MV-4-11 (cell line): ENCODE measurements at places on chromosomes 5 and 9.
A peak's percentile ranks its signal among the peaks of the same experiment; 100 is the strongest.

DNA sequence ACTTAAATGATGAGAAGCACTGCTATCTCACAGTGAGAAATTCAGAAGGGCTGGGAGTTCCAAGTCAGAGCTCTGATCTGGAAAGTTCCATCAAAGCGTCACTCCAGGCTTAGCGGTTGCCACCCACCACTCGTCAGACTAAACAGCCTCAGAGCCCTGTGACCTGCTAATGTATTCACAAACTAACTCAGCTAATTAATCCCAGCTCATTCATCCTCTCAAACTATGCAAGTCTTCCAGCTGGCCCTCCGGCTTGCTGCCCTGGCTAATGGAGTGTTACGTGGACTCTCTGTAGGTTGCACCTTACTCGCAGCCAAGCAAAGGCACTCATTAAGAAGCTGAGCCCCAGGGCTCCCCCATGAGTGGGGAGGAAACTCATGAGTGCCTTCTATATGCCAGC is 82.2 kb upstream of the GABRP start:
- no peak for DNase-seq

DNA sequence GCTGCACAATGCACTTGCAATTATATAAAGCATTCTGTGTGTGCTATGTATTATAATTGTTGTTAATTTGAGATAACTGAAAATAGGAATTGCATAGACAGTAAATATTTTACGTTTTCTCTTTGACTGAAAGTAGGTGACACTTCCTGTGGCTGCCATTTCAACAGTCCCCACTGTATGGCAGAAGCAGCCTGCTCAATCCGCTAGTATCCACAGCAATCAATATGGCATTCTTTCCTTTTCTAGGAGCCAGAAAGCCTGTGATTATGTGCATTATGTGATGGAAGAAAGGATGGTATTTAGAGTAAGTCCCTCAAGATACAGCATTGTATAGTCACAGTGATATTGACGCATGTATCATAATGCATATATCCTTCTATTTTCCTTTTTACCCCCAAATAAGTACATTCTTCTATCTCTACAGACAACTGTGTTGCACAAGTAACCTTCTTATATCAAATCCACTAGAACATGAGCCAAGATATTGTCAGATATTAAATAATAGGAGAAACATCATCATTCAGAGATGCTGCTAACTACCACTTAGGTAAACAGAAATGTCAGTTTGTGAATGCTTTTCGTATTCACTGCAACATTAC is 59.7 kb downstream of the CARTPT start:
- peak; percentile 6 for DNase-seq

DNA sequence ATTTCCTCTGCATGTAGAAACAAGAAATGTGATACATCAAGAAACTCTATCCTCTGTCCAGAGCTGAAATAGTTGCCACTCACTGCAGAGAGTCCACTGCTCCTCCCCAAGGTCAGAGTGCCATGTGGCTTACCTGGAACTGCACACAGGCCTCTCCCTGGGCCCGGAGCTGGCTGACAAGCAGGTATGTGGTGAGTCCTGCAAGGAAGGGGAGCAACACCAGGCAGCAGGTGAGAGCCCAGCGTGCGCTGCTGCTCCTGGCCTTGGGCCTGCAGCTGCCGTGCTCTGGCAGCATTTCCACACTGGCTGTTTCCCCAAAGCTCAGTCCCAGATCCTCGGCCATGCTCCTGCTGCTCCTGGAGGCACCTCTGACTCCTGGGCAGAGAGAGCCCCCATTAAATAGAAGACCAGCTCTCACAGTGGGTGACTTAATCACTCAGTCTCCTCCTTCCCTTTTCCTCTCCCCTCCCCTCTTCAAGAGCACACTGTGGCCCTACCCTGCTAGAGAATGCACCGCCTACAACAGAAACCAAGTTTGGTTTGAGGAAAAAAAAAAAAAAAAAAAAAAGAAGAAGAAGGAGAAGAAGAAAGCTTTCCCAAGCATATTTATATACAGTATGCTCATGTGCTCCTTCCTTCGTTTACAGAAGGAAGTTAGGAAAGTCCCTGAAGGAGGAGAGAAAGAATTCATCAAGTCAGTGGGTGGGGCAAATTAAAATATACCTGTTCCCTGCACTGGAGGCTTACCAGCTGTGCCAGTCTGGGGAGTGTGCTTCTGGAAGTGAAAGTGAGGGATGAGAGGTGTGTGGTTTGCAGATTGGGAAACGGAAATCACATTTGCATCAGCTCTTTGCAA is at the start of gene TNFSF15:
TNFSF15 (minus strand) TSS at position 370 of the 856 bp plus-strand sequence; CDS start at position 343, 27 bp downstream.
- DNase-seq, result peak; percentile 75

DNA sequence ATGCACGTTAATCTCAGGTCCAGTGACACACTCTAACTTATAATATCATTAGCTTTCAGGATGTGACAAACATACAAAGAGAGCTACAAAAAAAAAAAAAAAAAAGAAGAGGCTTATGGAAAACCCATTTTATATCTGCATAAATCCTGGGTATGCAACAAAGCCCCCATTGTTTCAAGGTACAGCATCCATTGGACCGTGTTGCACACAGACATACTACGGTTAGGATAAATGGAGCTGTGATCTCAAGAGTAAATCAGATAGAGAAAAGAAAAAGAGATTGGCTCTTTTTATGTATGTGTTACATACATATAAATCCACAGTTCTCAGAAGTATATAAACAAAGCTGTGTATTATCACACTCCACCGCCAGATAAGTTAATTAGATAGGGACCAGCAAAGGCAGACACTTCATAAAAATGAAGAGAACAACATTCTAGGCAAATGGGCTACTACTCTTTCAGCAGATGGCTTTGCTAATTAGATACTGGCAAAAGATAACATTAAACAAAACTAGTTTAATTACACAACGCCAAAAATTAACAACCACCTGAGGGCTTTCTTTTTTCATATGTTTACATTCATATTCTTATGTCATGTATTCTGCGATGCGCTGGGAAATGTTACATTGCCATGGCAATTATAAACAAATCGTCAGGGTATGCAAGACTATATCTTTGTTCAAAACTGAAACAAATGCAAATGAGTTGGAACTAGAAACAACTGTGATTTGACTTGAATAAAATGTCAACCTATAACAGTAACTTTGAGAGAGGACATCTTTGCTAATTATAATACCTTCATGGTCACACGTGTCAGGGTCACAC is 304.2 kb downstream of the SEMA5A start:
- no peak for DNase-seq

DNA sequence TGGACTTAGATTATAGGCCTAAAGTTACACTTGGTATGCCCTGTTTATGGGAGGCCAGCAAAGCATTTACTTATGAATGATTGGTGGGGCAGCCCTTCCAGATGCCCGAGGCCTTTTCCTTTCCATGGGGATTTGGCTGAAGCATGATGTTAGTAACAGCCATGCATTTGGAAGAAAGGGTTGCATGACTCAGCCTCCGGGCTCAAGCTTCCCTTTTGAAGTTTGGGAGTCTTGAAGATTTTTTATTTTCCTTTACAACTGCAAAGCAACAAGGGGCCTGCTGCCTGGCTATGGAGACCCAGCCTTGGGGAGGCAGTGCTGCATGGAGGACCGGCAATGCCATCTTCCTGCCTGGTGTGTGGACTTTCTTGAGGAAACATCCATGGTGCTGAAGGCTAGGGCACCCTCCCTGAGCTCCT is 244.7 kb downstream of the ICE1 start:
- DNase-seq, result no peak

GRCh38 chr9:4666042-4666699 is at the start of gene SPATA6L:
Gene SPATA6L (minus strand): TSS chr9:4666480. CDS start chr9:4666250, 230 bp downstream.
- DNase-seq, result no peak

DNA sequence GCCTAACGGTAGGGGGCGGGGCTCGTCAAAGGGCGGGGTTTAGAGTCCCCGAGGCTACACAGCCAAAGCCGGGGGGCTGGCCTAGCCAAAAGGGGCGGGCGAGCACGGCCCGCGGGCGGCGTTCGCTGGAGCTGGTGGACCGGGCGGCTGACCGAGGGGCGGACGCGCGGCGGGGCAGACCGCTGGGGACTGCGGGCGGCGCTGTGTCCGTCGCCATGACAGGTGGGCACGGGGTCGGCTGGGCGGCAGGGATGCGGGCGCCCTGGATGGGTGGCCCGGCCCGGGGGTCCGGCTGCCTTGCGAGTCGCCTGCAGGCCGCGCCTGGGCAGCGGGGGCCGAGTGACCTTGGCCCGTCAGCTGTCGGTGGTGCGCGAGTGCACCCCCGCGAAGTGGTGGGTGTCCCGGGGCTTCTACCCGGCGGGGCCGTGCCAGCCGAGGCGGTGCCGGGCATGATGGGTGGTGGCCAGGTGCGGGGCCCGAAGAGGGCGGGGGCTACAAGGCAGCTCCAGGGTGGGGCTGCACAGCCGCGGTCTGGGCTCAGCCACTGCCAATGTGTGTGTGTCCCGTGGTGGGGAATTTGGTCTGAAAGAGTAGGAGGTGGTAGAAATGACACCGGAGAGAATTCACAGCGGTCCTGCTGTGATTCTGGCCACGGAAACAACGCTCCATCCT is at the start of gene CARD19:
CARD19 (plus strand) TSS at position 87 of the 672 bp plus-strand sequence; CDS start at position 216, 129 bp downstream.
- no peak for DNase-seq

- DNase-seq, result peak; percentile 29
Observed at GRCh38 chr5:143886651-143887638, 75.0 kb downstream of the HMHB1 start.

DNA sequence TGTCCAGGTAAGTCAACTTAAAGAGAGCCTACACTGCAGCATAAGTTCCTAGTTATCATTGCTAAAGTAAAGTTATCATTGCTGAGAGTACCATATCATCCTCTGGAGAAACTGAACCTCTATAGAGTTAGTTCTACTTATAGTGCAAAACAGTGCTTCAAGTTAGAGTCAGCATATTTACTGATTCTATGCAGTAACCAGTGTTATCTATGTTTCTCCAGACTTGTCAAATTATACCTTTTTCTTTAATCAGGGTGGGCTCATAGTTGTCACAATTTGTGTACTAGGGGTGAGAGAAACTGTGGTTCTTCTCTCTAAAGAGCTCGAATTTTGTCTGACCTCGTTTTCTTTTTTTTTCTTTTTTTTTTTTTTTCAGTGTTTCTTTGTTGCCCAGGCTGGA is 79.6 kb downstream of the ANXA2R start:
- DNase-seq, result no peak

DNA sequence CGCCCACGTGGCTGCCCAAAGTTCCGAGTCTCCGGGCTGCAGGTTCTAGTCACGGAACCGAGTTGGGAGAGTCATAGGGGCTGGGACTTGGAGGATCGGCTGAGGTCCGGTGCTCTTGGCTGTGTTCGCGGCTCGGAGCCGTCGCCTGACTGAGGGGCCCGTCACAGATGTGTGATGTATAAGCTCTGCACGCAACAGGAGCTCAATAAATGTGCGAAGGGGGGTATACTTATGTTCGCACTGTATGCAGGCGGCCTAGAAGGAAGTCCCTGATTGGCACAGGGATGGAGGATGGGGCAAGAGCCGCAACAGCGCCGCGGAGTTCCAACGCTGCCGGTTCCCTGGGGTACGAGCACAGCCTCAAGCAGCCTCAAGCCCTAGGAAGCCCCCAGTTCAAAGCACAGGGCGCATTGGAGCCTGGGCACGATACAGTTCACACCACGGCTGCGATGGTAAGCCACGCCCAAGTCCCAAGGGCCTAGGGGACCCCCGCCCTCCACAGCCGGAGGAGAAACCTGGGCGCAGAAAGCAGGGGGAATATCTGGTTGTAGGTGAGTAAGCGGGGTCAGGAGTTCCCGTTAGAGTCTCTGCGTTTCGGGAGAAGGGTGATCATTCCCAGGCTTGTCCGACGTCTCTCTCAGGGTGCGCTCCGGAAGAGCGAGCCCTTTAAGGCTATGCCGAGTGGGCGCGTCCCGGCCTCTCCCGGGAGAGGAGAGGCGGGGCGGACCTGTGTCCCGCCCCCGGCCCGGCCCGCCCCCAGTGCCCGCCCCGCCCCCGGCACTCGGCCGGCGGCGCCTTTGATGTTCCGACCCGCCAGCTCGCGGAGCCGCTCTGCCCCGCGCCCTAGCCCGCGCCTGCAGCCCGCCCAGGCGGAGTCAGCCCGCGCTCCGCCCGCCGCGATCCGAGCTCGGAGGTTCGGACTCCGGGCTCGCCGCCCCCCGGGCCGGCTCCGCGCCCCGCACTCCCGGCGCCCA is at the start of gene TCF7:
TCF7 (plus strand) TSS at position 780 of the 974 bp plus-strand sequence. CDS start 226 bp downstream, outside the sequence.
- peak; percentile 46 for DNase-seq

DNA sequence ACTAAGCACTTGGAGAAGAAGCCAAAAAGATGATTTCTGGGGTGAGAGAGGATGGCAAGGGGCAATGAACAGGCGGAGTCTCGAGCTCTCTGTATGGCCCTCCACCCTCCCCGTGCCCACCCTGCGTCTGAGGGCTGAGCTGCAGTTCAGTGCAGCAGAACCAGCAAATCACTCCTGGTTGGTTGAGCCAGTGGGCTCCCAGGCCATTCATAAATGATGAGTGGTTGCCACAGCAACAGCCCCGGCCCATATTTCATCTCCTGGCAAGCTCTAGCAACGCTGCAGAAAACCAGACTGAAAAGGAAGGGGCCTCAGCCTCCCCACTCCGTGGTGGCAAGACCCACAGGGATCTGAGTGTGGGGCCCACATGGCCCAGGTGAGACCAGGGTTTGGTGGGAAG is 93.8 kb upstream of the PPP1R26 start:
- DNase-seq, result no peak

DNA sequence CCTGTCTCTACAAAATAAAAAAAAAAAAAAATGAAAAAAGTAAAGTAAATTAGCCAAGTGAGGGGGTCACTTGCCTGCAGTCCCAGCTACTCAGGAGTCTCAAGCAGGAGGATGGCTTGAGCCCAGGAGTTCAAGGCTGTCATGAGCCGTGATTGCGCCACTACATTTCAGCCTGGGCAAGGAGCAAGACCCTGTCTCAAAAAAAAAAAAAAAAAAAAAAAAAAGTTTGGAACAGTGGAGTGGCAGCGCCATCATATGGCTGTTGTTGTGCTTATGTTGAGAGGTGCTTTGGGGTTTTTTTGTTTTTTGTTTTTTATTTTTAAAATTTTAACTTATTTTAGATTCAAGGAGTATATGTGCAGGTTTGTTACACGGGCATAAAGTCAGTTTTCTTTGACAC is 3.6 kb downstream of the BRIX1 start:
- no peak for DNase-seq

- DNase-seq, result no peak
Observed at GRCh38 chr5:170049713-170050112, 56.0 kb upstream of the FOXI1 start.

DNA sequence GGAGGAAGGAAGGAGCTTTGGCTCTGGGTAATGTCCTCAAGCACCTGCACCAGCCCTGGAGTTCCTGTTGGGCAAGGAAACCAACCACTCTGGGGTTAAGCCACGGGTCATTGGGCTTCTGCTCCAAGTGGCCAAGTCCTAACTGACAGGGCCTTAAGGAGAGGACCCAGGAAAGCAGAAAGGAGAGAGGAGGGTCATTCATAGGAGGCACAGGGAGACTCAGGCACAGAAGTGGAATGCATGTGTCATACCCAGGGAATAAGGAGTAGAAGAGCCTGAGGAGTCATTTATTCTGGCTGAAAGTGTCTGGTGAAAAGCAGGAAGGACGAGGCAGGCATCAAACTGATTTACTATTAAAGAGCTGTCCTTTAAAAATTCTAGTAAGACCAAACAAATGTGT is 129.2 kb downstream of the DMRT2 start:
- DNase-seq, result no peak

GRCh38 chr9:105503881-105504280 is 54.0 kb upstream of the FKTN start:
- DNase-seq, result peak; percentile 21

DNA sequence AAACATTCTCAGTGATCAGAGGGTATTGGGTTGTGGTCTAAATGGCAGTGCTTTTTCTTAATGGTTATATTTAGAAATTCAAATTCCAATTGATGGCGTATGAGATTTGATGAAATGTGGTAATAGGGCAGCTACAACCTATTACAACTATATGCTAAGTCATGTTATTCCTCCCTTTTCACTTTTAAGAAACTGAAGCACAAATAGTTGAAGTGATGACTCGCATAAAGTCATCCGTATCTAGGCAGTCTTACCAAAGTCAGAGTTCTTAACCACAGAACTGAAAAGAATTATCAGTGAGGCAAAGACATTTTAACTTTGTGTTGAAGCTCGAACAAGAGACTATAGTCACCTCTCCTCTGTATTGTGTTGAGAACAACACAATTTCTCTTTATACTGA is 28.2 kb downstream of the C9orf152 start:
- DNase-seq, result peak; percentile 39
